Omental fat pad (tissue), 4 donors: ENCODE measurements at places on chromosomes 4 and X. TPM values are rescaled to one million over a fixed set of nuclear protein-coding genes. Genes with fewer than 3 reads are reported as not detected.

Gene TXK
- 1.8 TPM for total RNA-seq

Gene DRD5
- total RNA-seq: not detected

GRCh38 chr4:2068566-2068965 lies 9.4 kb downstream of the NAT8L start:
- no peak for DNase-seq

GRCh38 chr4:6845027-6845426 lies 62.5 kb downstream of the KIAA0232 start:
- no peak for DNase-seq
